Activated T-helper 1 cell treated with Interleukin-2 at 50 U/mL for 16 hours (primary cell): ENCODE measurements at places on chromosomes 5 and 9.

GRCh38 chr5:55219770-55220169 lies 7.3 kb downstream of the MCIDAS start:
- no peak for DNase-seq

DNA sequence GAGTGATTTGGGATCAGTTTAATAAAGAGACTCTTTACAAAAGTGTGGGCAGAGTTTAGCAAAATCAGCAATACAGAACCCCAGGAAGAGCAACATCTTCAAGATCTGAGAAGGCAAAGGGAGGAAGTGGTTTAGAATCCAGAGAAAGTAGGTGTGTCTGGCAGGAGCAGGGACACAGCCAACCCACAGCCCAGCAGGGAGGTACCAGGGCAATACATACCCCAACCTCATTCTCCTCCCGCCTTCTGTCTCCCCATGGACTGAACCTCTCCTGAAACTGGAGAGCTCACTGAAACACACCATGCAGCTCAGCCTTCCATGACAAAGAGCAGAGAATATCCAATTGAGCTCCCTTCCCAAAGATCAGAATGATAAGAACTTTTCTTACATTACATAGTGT lies 283.4 kb downstream of the PRELID2 start:
- DNase-seq = no peak

- DNase-seq = no peak
Observed at GRCh38 chr9:73116031-73116430, 35.6 kb upstream of the ANXA1 start.

- DNase-seq = no peak
Observed at GRCh38 chr5:65161655-65162054, 320.1 kb downstream of the ADAMTS6 start.

GRCh38 chr5:117494188-117494587 lies 919.6 kb upstream of the SEMA6A start:
- no peak for DNase-seq

DNA sequence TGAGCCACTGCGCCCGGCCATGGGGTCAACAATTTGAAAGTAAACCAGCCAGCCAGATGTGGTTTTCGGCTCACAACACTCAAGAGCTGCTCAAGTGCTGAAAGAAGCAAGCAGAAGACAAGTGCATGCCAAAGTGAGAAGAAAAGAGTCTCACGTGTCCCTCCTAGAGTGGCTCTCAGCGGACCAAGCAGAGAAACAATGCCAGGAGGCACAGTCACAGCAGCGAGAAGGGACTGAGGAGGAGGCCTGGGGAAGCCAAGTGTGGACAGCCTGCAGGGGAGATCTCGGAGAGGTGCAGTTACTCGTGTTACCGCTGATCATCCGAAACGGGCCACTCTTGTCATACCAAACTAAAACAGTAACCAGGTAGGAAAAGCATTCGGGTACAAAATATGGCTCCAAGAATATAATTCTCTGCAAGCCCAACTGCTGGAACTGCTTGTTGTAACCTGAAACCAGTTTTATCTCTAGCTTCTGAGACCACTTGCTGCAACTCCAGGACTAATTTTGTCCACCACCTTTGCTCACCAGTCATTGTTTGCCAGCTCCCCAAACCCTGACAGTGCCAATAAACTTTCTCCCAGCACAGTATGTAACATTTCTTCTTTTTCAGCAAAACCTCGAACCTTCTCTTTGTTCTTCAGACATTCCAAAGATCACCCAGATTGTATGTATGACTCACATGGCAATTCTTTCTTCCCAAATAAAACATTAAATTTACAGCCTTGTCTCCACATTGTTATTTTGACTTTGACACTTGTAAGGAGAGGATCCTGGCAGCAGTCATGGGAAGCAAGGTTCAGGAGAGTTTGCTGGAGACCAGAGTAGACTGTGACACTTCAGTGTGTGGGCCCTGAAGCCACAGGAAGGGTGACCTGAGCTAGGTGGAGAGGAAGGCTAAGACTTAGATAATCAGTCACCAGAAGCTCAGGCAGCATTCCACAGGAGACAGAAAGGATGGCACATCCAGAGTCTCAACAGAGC lies 6.3 kb downstream of the SLC35D2 start:
- DNase-seq = no peak

DNA sequence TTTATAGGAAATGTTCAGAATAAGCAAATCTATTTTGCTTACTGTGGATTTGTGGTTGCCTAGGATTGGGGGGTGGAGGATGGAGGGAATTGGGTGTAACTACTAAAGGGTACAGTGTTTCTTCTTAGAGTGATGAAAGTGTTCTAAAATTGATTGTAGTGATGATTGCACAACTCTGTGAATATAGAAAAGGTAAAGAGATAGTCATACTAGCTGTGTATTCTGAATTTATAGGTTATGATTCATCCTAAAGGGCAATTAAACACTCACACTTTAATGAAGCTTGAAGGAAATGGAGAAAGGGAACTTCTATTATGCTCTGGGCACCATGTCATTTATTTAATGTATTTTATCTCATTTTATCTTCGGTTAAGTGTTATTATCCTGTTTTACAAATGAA lies 9.9 kb downstream of the TXNDC8 start:
- DNase-seq = no peak

DNA sequence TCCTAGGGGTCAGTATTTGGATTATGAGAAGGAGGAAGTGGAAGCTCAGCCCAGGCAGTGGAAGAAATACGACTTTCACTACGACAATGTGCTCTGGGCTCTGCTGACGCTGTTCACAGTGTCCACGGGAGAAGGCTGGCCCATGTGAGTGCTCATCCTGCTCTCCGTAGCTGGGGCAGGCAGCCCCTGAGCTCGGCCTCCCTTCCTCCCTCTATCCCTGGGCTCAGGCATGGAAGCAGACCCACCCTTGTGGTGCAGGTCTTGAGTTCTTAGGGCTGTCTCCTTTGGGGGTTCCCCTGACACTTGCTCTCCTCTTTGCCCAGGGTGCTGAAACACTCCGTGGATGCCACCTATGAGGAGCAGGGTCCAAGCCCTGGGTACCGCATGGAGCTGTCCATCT lies 180.1 kb downstream of the CACNA1B start:
- no peak for DNase-seq
